NCI-H1417 treated with DMSO at 0.1 percent for 48 hours (cell line): ENCODE measurements at places on chromosomes 1 and 21.

DNA sequence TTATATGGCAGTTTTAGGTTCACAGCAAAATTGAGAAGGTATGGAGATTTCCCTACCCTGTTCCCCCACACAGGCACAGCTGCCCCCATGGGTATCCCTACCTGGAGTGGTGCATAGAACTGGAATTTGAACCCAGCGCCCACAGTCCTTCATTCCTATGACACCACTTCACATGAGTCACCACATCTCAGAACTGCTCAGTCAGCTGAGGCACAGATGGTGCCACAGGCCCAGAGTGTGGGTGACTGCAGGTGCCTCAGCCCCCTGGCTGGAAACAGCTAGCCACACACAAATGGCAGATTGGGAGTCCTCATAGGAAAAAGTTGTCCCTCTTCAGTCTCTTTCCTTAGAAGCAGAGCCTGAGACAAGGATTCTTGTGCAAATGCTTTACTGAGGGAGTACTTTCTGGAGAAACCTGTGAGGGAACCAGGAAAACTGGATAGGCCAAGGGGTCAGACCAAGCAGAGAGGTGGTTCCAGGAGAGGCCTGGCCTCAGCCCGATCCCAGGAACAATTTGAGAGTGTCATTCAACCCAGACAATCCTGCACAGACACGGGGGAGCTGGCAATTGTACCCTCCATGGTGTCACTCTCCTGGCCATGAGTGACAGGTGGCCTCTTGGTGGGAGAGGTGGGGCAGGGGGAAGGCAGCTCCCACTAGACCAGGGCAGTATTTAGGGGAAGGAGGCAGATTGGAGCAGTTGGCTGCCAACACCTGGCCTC lies 6.9 kb downstream of the PLA2G2D start:
- DNase-seq = no peak

DNA sequence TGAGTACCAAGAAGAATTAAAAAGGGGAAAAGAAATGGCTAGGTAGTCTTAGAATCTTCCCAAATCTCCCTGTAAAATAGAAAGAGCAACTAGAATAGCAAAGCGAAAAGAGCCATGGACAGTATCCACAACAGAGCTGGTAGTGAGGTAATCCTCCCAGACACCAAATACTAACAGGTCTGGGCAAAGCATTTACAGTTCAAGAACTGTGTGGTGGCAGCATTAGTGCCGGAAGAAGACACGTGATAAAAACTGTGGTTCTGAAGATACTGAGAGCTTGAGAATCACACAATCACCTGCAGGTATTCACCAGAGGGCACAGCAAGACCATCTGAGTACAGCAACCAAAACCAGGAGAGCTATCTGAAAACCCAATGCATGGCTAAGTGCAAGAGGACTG lies 31.8 kb upstream of the OLIG2 start:
- no peak for DNase-seq

DNA sequence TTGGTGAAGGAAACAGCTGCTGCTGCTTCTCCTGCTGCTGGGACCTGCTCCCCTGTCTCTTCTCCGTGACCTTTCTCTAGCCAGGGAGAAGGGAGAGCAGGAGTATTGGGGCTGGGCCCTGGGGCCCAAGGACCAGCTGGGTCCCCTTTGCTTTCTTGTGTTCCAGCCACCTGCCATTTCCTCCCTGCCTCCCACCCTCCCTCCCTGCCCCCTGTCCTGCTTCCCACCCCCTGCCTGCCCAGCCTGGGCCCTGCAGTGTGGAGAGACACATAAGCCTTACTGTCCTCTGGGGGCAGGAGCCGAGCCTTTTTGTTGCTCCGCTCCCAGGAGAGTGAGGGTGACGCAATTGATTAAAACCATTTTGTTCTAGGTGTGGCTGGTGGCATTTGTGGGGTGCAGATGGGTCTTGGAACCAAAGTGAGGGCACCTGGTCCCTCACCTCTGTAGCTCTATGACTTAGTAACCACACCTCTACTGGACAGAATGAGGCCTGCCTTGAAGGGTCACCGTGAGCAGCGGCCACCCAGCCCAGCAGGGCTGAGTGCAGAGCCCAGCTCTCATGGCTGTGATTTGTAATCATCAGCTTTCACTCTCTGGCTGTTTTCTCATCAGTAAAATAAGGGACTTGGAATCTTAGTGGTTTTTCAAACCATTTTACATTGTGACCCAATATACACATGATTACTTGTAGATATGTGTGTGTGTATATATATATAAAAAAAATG lies 13.9 kb upstream of the TMEM222 start:
- no peak for DNase-seq

- no peak for DNase-seq
Measured at GRCh38 chr1:150881331-150882070, 5.1 kb upstream of the ARNT start.

DNA sequence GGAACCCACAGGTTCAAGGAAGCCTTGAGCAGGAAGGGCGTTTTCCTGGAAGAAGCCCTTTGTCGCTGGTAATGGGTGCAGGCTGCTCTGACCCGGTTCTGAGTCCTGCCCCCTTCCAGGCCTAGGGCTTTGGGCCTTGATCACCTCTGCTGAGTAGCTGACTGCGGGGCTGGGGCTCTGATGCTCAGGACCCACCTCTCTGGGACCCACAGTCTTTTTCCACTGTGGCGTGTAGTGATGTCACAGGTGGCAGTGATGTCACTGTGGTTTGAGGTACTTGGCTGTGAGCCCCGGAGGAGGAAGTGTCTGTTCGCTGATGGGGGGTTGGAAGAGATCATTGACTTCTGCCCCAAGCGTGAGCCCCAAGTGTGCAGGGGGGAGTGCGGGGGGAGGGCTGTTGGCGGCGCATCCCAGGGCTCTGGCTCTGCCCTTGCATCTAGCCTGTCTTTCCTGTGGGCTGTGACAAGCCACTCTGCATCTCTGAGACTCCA lies 6.9 kb downstream of the TNFRSF1B start:
- DNase-seq = no peak

DNA sequence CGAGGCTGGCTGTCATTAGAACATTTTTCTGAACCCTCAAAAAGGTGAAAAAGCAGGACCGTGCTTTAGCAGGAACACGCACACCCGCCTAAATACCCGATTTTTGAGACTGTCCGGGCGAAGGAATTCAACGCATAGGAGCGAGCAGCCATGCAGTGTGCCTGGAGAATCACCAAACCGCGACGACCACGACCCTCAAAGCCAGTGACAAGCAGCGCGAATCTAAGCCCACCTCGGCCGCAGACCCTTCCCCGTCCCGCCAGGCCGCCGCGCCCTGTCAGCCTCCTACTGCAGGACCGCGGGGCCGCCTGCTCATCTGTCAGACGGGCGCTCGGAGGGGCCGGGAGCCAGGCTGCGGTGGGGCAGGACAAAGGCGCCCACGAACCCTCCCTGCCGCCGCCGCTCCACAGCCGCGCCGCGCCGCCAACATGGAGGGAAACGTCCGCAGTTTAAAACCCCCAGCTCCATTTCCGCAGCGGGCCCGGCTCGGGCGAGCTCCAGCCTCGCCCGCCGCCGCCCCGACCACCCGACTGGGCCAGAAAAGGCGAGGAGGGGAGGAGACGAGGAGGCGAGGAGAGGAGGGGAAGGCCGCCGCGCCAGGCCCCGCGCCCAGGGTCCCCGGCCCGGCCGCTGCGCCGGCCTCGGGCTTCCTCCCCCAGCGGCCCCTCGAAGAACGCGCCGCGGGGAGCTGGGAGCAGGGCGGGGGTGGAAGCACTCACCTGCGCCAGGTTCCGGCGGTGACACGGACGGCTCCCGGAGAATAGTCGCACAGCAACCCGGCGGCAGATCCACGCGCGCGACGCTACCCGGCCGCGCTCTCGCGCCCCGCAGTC lies at the start of gene LBR:
Gene LBR (minus strand): TSS at position 804 of the 833 bp plus-strand sequence. CDS start 3,963 bp downstream, outside the sequence.
- no peak for DNase-seq
